ENCODE measurements at places on chromosomes 5 and 9.

- DNase-seq = no peak
Measured at GRCh38 chr9:114174876-114175771, 19.8 kb downstream of the COL27A1 start.

GRCh38 chr5:135027697-135028615, 6.1 kb downstream of the PITX1 start:
- DNase-seq = no peak

- no peak for DNase-seq
Measured at GRCh38 chr5:2256691-2257280, 374.1 kb upstream of the IRX4 start.

DNA sequence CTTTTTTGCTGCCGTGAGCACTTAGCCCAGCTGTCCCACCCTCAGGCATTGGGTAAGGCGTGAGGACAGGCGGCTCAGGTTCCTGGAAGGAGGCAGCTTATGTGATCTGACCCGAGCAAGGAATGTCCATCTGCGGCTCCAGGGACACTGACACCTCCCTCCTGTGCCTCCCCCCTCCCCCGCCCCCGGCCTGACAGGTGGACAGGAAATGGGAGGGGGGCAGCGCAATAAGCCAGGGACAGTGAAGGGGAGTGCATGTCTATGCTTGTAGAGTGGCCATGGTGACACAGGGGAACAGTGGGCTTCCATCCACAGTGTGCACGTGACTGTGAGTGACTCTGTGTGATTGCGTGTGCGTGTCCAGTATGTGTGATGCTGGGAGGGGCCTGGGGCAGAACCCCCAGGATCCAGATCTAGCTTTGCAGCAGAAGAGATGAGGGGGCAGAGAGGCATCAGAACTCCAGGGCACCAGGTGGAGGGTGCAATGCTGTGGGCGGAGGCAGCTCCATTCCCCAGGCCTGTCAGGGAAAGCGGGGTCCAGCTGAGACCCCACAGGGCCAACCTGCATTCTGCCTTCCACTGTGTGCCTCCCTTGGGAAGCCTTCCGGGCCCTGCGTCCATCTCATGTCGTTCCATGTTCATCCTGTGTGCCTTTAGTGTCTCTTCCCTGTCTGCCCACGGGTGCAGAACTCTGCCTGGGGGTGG, 30.5 kb downstream of the CNTFR start:
- DNase-seq = no peak

DNA sequence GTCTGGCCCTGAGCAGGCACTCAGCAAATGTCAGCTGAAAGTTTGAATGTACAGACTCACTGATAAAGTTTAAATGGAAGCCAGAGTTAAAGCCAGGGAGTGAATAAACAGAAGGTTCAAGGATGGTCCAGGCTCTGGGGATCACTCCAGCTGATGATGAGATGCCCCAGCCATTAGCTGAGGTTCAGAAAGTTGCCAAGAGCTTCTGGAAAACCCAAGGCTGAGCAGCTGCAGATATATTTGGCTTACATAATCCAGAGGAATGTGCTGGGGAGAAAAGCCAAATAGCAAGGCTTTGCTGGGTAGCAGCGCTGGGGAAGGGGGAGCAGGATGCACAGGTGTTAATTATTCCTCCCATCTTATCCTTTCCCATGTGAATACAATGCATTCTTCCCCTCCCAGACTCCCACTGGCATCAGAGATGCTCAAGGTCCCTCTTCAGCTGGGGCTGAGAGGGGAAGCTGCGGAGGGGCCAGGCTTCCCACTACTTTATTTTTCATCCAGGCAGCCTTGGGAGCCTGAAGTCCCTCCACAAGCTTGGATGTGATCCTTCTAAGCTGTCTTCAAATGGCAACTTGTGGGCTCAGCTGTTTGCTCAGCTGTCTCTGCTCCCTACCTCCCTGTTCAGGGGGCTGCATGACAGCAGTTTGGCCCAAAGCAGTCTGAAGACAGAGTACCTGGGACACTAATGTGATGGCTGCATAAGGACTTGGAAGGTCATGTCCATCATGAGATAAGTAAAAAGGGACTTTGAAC, 341.2 kb downstream of the TRIM32 start:
- no peak for DNase-seq
